Natural killer cell treated with Interleukin-12 subunit alpha and Interleukin-12 subunit beta and Interleukin-15 and Interleukin-18, amount 100 ng/mL, for 72 hours (primary cell): ENCODE measurements at places on chromosomes 1 and 21.
A peak's percentile ranks its signal among the peaks of the same experiment; 100 is the strongest.

DNA sequence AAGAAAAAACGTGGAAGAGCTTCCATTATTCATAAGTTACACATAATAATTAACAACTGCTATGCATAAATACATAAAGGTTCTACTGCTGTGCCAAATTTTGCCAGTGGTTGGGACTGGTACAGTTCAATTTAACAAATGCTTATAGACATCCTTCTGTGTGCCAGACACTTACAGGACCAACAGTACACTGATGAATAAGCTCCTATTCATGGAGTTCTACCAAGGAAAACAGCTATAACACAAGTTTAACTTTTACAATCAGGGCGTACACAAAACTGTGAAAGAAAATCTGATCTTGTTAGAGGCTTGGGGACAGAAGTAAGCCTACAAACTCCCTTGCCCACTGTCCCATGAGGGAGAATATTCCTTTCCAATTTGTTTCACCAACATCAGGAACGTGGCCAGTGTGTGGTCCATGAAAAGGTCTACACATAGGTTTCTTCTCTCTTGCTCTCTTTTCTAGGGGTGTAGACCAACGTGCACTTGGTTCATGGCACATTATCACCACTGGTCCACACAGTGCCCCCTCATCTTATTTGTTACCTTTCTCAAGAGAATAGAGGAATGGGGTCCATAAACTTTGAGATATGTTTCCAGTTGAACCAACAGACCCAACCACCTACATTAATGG, 10.1 kb downstream of the NRIP1 start:
- H3K36me3 ChIP-seq, result no peaks in the 10 kb centered on the region
- H3K27ac ChIP-seq, result no peak overlapping the region
- H3K4me3 ChIP-seq, result no peak overlapping the region
- H3K4me1 ChIP-seq, result peaks cover 57% of the 10 kb centered on the region

- no peaks in the 10 kb centered on the region for H3K36me3 ChIP-seq
- no peak overlapping the region for H3K27ac ChIP-seq
- H3K4me1 ChIP-seq, result peaks cover 14% of the 10 kb centered on the region
Measured at GRCh38 chr1:154739654-154740053, 130.4 kb downstream of the KCNN3 start.

DNA sequence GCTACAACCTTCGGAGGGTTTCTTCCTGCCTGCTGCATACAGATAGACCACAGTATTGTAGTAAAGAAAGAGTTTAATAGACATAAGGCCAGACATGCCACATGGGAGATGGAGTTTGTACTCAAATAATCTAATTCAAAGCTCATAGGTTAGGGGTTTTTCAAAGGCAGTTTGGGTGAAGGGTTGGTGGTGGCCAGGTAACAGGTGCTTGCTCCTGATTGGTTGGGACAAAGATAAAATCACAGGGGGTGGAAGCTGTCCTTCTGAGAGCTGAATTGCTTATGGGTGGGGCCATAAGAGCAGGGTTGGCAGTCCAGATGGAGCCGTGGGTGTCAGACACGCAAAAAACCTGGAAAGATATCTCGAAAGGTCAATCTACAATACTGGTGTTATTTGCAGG, 92.3 kb upstream of the ETV3 start:
- H3K27ac ChIP-seq, result no peak overlapping the region
- no peak for DNase-seq
- H3K4me3 ChIP-seq, result no peak overlapping the region
- H3K36me3 ChIP-seq, result no peaks in the 10 kb centered on the region

DNA sequence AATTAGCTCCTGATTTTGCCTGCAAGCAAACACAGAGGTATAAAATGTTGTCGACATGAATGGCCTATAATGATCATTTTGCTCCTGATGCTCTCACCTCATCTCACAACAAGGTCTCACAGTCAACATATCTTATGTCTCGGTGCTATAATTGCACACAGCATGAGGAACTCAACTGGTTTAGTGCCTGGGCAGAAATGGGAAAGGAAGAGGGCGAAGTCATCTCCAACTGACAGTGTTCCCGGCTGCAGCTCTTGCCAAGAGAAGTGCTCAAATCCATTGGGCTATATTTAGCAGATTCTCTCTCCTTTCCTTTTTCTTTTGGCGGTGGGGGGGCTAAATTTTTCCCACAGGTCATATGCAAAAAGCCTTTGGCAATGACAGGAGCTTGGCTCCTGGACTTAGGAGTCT, 53.0 kb downstream of the SLC45A1 start:
- no peak for DNase-seq
- no peaks in the 10 kb centered on the region for H3K36me3 ChIP-seq
- no peak overlapping the region for H3K4me3 ChIP-seq
- H3K27me3 ChIP-seq, result no peaks in the 10 kb centered on the region
- H3K4me1 ChIP-seq, result peaks cover 4% of the 10 kb centered on the region

GRCh38 chr21:40729761-40730425, 117.1 kb downstream of the DSCAM start:
- no peak overlapping the region for H3K4me3 ChIP-seq
- no peaks in the 10 kb centered on the region for H3K4me1 ChIP-seq
- no peak overlapping the region for H3K27ac ChIP-seq
- no peak for DNase-seq
- no peaks in the 10 kb centered on the region for H3K27me3 ChIP-seq

DNA sequence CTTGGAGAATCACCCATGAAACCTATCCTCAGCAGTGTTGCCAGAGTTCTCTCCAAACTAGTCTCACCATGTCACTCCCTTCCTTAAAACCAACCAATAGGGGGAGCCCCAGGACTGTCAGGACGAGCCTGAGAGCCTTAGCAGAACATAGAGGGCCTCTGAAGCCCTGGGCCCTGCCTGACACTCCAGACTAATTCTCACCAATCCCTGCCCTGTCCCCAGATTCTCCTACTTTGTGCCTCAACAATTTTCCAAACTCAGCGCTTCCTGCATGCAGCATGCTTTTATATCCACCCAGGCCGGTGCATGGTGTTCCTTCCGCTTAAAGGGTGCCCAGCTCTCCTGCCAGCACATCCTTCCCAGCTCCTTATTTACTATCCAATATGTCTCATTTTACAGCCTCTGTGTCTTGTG, 42.7 kb downstream of the HSD3B1 start:
- H3K4me1 ChIP-seq, result no peaks in the 10 kb centered on the region
- no peak overlapping the region for H3K27ac ChIP-seq
- no peaks in the 10 kb centered on the region for H3K36me3 ChIP-seq
- no peak for DNase-seq

DNA sequence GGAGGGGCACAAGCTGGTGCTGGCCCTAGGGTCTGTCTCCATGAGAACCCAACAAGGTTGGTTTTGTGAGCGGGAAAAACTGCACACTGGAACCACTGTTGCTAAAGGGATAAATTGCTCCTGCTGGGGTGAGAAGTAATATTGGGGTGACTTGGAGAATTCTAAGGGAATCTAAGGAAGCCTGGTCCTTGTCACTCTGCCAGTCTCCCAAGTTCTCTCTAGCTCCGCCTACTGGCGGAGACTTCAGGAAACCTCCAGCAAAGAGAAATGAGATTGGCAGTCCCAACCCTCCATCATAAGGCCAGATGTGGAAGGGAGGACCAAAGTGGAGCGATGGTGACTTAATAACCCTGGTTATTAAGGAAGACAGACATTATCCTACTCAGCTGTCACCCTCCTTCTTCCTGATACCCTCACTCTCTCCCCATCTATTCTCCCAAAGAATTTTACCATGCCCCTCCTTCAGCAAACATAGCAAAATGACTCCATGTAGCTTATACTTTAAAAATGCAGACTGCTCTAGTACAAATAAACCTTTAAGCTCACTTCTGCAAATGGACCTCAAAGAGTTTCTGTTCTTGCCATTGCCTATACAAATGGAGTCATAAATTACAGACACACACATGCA, 2.7 kb downstream of the LCE1F start:
- no peaks in the 10 kb centered on the region for H3K36me3 ChIP-seq
- H3K27ac ChIP-seq, result no peak overlapping the region
- no peaks in the 10 kb centered on the region for H3K4me1 ChIP-seq

DNA sequence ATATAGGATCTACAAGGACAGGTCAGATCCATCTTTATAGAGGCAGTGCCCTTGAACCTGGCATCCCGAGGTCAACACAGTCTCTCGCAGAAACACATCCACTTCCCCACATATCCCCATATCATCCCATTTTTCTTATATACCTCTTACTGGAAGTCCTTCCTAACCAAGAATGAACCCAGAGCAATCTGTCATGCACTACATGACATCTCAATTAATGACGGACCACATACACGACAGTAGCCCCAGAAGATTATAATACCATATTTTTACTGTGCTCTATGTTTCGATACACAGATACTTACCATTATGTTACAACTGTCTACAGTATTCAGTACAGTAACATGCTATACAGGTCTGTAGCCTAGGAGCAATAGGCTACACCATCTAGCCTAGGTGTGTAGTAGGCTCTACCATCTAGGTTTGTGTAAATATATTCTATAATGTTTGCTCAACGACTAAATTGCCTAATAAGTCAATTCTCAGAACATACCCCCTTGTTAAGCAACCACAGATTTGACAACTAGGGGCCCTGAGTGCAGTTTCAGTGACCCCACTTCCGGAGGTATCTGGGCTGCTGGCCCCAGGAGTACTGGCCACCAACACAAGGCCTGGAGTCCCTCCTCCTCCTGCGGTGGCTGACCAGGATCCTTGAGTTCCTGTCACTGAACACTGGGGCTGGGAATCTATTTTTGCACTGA, 28.1 kb downstream of the PTPN14 start:
- no peak for DNase-seq
- no peaks in the 10 kb centered on the region for H3K36me3 ChIP-seq
- H3K27me3 ChIP-seq, result peaks cover 26% of the 10 kb centered on the region
- no peak overlapping the region for H3K27ac ChIP-seq
- no peaks in the 10 kb centered on the region for H3K4me1 ChIP-seq

DNA sequence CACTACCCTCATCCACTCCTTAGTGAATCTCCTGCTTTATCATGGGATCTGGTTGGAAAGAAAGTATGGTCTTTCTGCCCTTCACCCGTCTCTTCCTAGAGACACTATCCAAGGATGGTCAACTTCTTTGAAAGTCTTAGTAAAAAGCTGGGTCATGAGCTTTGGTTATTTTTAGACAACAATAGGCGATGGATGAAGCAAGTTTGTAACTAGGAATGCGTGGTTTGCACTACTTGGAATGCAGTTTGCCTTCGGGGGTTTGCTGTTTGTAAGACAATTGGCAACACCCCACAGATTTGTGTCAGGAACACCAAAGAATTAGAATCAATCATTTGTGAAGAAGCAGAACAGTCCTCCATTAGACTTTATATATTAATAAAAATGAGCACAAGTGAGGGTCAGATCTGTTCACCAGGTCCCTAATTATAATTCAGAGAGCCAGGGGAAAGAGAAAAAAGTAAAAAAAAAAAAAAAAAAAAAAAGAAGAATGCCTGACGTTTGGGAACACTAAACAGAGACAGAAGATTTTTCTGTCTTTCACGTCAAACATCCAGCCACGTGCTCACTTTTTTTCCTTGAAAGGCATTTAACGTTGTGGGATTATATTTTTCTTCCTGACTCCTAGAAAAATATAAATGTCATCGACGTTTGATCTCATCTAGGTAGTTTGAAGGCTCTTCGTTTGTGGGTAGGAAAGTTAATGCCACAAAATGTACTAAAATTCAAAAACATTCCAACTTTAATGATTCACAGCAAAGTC, 60.7 kb upstream of the BTG3 start:
- H3K27me3 ChIP-seq, result no peaks in the 10 kb centered on the region
- DNase-seq, result no peak
- H3K36me3 ChIP-seq, result no peaks in the 10 kb centered on the region
- no peaks in the 10 kb centered on the region for H3K4me1 ChIP-seq

DNA sequence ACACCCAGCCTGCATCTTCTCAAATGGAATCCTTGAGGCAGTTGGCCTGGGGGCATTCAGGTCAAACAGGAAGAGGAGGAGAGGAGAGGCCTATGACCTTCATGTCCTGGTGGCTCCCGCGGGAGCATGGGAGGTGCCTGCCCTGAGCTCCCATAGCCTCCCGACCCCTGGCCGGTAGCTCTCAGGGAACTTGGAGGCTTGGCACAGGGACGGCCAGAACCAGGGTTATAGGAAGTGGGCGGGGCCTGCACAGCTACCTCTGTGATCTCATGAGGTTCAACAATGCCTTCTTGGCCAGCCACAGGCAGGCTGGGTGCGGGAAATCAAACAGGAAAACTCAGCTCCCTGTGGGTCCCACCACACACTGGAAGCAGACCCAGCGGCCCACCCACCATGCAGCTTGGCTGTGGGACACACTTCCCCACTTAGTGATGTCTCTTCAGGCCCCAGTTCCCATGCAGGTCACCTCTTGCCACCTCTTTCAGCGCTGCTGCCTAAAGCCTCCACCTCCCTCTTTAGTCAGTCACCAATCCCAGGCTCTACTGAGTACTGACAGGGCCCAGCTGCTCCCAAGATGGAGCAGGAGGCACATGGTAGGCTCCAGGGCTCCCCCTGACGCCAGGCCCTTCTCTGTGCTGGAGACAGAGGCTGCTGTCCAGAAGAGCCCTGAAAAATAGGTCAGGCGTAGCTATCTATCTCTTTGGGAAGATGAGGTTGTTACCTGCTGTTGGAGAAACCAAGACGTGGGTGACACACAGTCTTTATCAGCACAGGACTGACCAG, at the start of gene SLFNL1:
TSS of gene SLFNL1 (minus strand) at position 200 of the 783 bp plus-strand sequence. CDS start 1,065 bp downstream, outside the sequence.
- no peak within 1 kb of the TSS for H3K4me3 ChIP-seq
- no peak within 1 kb of the TSS for H3K27ac ChIP-seq
- DNase-seq, result no peak

GRCh38 chr1:27388337-27389005, 4.0 kb upstream of the GPR3 start:
- H3K27me3 ChIP-seq, result peaks cover 8% of the 10 kb centered on the region
- H3K4me1 ChIP-seq, result peaks cover 9% of the 10 kb centered on the region
- no peaks in the 10 kb centered on the region for H3K36me3 ChIP-seq
- H3K4me3 ChIP-seq, result no peak overlapping the region
- DNase-seq, result peak; percentile 75

- H3K4me1 ChIP-seq, result no peaks in the 10 kb centered on the region
- H3K4me3 ChIP-seq, result no peak overlapping the region
- no peaks in the 10 kb centered on the region for H3K36me3 ChIP-seq
- no peak for DNase-seq
- no peaks in the 10 kb centered on the region for H3K27me3 ChIP-seq
Measured at GRCh38 chr21:19621837-19622496, 1218.4 kb upstream of the TMPRSS15 start.

DNA sequence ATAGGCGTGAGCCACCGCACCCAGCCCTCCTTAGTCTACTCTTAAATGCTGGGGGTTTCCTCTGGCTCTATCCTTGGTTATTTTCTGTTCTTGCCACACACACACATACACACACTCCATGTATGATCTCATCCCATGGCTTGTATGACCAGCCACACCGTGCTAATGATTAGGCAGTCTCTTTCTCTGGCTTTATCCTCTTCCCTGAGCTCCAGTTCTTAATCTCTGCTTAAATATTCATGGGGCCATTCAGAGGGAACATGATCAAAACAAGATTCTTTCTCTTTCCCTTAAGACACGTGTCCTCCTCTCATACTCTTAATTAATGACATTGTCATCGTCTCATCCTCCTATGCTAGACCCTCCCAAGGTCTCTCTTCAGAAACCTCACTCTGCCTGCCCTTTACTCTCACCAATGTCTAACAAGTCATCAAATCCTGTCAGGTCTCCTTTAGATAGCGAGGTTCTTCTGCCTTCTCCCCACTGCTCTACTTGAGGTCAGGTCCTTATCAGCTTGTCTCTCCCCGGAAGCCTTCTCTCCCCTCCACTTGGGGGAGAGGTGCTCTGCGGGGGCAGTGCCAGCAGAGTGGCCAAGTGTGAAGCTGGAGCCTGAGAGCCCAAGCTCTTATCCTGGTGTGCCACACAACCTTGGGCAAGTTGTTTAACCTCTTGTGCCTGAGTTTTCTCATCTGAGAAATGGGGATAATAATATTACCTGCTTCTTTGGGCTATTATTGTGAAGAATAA, 83.0 kb upstream of the GNG12 start:
- no peak for DNase-seq
- peaks cover 8% of the 10 kb centered on the region for H3K27me3 ChIP-seq
- no peaks in the 10 kb centered on the region for H3K4me1 ChIP-seq
- no peak overlapping the region for H3K4me3 ChIP-seq
- H3K36me3 ChIP-seq, result no peaks in the 10 kb centered on the region
